Stimulated activated CD8-positive, alpha-beta memory T cell treated with anti-CD3 and anti-CD28 coated beads, Interleukin-4, amount 100 ng/mL, for 4 hours (primary cell): ENCODE measurements at places on chromosomes 12 and 14.

GRCh38 chr12:110694330-110694901 lies 5.5 kb upstream of the HVCN1 start:
- DNase-seq: no peak

DNA sequence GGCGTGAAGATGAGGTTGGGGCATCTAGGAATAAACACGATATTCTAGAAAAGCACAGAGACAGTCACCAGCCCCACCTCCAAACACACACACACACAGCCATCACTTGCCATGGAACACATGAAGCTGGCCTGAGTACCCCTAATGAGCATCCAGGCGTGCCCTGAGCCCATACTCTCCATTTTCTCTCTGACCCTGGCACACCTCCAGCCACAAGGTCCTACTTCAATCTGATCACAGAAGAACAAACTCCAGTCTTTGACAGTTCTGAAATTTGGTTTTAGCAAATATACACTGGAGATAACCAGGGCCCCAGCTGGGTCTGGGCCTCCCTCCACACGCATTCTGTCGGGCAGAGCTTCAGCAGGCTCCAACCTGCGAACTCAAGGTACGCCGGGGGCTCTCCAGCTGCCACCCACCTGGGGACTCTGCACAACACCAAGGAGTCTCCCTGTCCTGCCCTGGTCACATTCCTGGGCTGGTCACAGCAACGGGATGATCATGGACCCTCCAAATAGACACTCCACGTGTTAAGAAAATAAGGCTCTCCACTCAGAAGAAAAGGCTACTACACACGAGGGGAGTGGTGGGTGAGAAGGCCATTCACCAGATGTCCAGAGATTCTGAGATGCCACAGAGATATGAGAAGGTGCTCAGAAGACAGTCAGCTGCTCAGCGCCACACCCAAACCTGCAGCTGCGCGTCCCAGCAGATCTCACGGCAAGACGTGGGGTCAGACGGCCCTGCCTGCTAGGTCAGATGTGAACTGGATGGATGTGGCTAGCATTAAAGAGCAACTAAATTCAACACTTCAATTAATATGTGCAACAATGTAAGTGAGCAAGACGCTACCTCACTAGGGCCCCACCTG lies 57.0 kb upstream of the PNMA1 start:
- DNase-seq: no peak

DNA sequence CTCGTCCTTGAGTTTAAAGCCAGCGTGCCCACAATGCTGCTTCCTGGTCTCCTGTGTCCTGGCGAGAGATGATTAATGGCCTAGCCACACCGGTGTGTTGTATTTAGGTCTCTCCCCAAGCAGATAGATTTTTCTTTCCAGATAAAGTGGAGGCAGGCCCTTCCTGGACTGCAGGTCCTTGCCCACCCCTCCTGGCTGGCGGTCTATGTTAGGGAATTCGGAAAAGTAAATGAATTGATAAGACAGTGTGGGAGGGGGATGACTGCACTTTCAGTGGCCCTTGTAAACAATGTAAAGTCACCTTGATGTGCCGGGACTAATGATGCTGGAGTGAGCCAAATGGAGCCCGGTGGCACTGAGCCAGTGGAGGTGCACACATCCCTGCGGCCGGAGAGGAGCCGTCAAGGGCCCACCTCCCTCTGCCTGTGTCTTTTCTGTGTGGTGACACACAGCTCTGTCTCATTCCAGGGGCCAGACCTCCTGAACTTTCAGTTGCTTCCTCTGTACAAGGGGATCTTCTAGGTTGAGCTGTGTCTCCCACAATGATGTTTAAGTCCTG lies 70.6 kb upstream of the ESRRB start:
- DNase-seq: no peak

- no peak for DNase-seq
Measured at GRCh38 chr14:94116701-94117100, 6.2 kb downstream of the IFI27 start.

DNA sequence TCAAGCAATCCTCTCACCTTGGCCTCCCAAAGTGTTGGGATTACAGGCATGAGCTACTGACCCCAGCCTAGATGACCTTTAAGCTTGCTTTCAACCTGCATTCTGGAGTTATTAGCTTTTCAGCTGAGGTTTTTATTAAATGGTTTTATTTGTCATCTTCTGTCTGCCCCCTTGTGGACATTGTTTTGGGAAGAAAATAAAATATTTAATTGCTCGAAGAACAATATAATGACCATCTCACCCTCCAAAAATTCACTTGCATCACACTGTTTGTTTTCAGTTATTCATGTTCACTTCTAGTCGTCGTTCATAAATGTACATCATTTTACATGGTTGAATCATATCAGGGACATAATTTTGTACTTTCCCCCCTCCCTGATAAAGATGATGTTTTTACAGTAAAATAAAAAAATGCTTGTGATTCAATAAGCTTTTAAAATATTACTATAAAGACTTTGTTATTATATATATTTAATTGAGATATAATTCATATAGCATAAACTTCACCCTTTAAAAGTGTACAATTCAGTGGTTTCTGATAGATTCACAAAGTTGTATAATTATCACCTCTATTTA lies 10.1 kb upstream of the SPATS2 start:
- no peak for DNase-seq

- DNase-seq: no peak
Measured at GRCh38 chr12:124709722-124710687, 142.6 kb upstream of the NCOR2 start.

- peak; percentile 24 for DNase-seq
Measured at GRCh38 chr12:57063991-57064685, 14.2 kb upstream of the MYO1A start.

DNA sequence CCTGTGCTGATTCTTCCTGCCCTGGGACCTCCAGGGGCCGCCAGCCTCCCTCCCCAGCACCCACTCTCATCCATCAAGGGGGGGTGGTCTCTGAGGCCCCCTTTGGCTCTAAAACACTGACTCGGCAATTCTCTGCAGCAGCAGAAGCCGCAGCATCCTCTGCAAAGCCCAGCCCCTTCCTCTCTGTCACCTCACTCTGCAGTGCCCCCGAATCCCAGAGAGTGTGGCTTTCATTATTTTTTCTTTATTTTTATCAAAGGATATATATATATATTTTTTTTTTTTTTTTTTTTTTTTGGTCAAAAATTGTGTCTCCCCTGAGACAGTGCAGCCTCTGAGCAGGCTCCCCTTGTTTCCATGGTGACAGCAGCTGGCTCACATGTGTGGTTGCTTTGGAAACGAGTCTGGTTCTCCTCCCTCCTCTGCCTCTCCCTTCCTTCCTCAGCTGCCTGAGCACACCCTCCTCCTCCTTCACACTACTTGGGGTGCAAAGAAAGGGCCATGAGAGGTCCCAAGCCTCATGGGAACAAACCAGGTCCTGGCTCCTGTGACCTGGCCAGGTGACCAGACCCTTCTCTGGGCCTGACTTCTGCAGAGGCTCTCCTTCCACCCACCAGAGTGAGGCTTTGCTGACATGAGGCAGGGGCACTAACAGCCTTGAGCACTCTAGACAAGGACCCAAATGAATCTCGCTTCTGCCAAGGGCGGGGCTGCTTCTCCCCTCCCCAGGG lies 100.5 kb downstream of the LRRC74A start:
- DNase-seq: no peak

- DNase-seq: no peak
Measured at GRCh38 chr14:86310611-86311010, 780.7 kb downstream of the FLRT2 start.

GRCh38 chr12:131379738-131380137 lies 331.2 kb upstream of the SFSWAP start:
- no peak for DNase-seq

GRCh38 chr12:68375756-68376695 lies 43.9 kb upstream of the MDM1 start:
- no peak for DNase-seq

GRCh38 chr14:50521912-50522341 lies 10.4 kb downstream of the MAP4K5 start:
- DNase-seq: no peak

GRCh38 chr12:50282721-50283228 lies 545 bp downstream of the LIMA1 start:
- no peak for DNase-seq

- DNase-seq: no peak
Measured at GRCh38 chr14:68523989-68524725, 268.7 kb downstream of the ZFP36L1 start.

DNA sequence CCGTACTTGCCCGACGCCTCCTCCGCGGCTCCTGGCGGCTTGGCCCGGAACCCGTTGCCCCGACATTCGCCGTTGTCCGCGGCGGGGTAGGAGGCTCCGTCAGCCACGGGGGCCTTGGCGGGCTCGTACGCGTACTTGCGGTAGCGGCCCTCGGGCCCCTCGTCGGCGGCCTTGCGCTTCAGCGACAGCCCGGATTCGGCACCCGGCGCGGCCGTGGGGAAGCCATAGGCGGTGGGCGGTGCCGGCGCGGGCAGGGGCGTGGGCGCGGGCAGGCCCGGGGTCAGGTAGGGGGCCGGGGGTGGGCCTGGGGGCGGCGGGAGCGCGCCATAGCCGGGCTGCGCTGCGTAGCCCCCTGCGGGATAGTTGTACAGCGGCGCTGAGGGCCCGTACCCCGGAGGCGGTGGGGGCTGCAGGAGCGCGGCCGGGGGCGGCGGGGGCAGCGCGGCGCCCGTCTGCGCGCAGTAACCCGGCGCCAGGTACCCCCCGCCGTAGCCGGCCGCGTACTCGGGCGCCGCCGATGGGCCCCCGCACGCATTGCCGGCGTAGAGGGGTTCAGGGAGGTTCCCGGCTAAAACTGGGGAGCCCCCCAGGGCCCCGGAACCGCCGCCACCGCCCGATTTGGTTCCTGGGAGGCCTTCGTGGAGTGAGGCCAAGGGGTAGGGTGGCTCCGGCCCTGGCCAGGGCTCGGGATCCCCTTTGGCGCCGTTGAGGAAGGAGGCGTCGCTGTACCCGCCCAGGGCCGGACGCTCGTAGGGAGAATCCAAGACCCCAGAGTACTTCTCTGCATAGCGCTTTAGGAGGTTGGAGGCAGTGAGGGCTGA lies 26.9 kb downstream of the FIGNL2 start:
- peak; percentile 19 for DNase-seq

GRCh38 chr12:27161458-27162228 lies 79.3 kb upstream of the C12orf71 start:
- DNase-seq: no peak

DNA sequence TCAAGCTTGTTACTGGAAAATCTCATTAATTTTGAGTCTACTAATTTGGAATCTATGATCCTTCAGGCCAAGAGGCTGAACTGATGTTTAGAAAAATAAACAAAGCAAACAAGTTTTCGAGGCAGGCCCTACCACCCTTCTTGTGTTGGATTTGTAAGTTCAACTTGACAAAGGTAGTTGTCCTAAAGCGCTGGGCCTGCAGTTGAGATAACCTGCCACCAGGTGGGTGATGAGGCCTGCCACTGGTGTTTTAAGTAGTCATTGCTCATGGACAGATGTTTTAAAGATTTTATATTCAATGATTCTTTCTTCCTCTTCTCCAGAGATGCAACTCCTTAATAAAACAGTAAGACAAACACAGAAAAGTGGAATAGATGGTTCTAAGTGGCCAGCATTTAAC lies 19.4 kb downstream of the ACVRL1 start:
- no peak for DNase-seq

DNA sequence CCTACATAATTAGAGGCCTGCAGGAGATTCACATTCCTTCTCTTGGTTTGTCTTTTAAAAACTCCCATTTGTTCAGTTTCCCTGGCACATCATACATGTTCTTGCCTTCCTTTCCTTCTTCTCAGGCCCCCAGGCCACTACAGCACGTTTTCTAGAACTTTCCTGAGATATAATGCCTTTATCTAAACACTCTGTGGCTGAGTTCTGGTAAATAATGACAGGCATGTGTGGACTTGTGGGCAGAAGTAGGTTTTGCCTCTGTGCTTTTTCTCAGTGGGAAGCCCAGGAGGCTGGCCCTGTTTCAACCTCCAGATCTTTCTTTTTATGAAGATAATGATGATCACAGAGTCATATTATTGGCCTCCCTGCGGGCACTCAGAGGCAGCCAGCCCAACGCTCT lies 117.2 kb downstream of the TMX1 start:
- DNase-seq: no peak

DNA sequence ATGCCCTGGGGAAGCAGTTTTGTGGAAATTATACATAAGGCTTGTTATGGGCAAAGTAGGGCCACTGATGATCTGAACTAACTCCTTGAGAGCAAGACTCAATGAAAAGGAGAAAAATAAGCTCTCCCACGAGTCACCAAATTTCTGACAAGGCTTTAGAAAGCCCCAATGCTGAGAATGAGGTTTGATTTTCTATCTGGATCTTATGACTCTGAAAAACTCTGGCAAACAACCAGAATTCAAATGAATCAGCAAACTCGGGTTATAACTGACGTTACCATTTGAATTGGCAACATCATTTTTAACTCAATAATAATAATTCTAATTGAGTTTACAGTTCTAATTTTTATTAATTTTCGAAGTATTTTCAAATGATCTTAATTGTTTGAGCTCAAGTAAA lies 79.1 kb downstream of the KCNK10 start:
- no peak for DNase-seq

GRCh38 chr12:97194546-97194945 lies 268.1 kb upstream of the RMST start:
- DNase-seq: no peak

GRCh38 chr14:48690349-48690748 lies 895.8 kb downstream of the RPS29 start:
- DNase-seq: no peak

GRCh38 chr12:40618636-40619035 lies 73.6 kb upstream of the CNTN1 start:
- no peak for DNase-seq

GRCh38 chr14:63544591-63545299 lies 1.6 kb upstream of the PPP2R5E start:
- no peak for DNase-seq

GRCh38 chr14:23300687-23301223 lies 1.9 kb downstream of the PPP1R3E start:
- DNase-seq: no peak

DNA sequence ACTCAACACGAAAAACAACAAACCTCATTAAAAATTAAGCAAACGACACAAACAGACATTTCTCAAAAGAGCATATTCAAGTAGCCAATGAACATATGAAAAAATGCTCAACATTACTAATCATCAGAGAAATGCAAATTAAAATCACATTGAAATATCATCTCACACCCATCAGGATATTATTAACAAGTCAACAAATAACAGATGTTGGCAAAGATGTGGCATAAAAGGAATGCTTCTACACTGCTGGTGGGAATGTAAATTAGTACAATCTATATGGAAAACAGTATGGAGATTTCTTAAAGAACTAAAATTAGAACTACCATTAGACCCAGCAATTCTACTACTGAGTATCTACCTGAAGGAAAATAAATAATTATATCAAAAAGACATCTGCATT lies 182.2 kb downstream of the KITLG start:
- DNase-seq: no peak

DNA sequence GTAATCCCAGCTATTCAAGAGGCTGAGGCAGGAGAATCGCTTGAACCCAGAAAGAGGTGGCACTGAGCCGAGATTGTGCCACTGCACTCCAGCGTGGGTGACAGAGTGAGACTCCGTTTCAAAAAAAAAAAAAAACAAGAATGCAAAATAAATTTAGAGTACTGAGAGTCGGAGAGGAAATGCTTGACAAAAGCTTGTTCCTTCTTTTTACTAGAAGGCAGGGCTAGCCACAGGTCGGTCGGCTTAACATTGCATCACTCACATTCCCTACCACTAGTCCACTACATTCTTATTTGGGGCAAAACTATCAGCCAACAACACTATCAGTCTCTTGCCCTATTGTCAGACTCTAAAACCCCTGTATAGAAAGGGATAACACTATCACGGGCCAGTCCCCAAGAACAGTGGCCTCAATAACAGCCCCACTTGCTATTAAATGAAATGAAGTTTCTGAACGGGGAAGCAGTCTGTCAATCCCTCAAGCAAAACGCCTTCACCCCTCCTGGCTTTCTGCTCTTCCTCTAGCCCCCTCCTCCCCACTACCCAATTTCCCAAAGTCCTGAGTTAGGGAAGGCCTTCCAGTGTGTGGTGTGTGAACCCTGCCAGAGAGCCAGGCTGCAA lies 1.0 kb downstream of the RNF41 start:
- no peak for DNase-seq
